Colonic mucosa (tissue), 4 donors: ENCODE measurements at places on chromosomes 3 and 15. TPM values are rescaled to one million over a fixed set of nuclear protein-coding genes. Genes with fewer than 3 reads are reported as not detected.

Gene OSBPL10
- total RNA-seq, result 20.0 TPM

GRCh38 chr3:151584566-151584965 lies 123.7 kb upstream of the IGSF10 start:
- DNase-seq, result no peak

Gene GUCA1C
- not detected for total RNA-seq

DNA sequence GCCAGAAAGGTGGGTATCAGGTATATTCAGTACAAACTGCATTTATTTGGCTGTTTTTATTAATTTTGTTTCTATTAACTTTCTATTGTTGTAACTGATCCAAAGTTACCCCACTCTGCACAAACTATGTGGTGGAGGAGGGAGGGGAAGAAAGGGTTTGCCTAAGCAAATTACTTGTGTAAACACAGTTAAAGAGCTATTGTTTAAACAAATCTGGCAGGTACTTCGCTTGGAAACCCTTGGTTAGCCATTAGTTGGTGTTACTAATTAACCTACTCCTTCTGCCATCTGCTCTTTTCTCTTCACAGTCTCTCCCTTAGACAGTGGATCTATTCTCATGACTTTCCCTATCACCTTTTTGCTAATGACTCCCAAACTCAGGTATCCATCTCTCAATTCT lies 328.4 kb upstream of the NECTIN3 start:
- peak; percentile 38 for DNase-seq

DNA sequence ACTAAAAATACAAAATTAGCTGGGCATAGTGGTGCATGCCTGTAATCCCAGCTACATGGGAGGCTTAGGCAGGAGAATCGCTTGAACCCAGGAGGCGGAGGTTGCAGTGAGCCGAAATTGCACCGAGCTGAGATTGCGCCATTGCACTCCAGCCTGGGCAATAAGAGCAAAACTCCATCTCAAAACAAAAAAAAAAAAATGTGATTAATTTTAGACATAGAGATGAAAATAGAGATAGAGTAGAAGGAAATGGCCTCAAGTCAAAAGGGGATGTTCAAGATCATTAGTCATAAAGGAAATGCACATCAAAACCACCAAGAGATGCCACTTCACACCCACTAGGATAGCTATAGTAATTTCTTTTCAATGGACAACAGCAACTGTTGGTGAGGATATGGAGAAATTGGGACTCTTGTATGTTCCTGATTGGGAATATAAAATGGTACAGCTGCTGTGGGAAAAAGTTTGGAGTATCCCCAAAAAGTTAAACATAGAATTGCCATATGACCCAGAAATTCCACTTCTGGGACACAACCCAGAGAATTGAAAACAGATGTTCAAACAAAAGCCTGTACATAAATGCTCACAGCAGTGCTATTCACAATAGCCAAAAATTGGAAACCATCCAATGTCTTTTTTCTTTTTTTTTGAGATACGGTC lies 55.4 kb downstream of the ABHD2 start:
- no peak for DNase-seq

GRCh38 chr15:45849136-45849535 lies 214.3 kb downstream of the SQOR start:
- no peak for DNase-seq

GRCh38 chr3:40661284-40661683 lies 136.5 kb downstream of the ZNF621 start:
- DNase-seq, result no peak

GRCh38 chr3:120554812-120555606 lies 41.1 kb upstream of the NDUFB4 start:
- DNase-seq, result no peak

GRCh38 chr3:185306847-185307246 lies 53.0 kb upstream of the EHHADH start:
- no peak for DNase-seq

Gene CHRFAM7A
- total RNA-seq, result 0.59 TPM

GRCh38 chr15:32688151-32688639 lies 29.6 kb upstream of the GREM1 start:
- peak; percentile 23 for DNase-seq

GRCh38 chr3:124876401-124876878 lies 10.7 kb downstream of the ITGB5 start:
- no peak for DNase-seq

- no peak for DNase-seq
Measured at GRCh38 chr3:6165951-6166350, 695.0 kb upstream of the GRM7 start.

GRCh38 chr3:143821862-143822261 lies 26.4 kb downstream of the SLC9A9 start:
- DNase-seq, result no peak

GRCh38 chr3:25635038-25635437 lies 29.7 kb downstream of the TOP2B start:
- DNase-seq, result no peak
